ENCODE measurements at places on chromosomes 6 and 20. TPM values are rescaled to one million over a fixed set of nuclear protein-coding genes. Genes with fewer than 3 reads are reported as not detected.
A peak's percentile ranks its signal among the peaks of the same experiment; 100 is the strongest.

DNA sequence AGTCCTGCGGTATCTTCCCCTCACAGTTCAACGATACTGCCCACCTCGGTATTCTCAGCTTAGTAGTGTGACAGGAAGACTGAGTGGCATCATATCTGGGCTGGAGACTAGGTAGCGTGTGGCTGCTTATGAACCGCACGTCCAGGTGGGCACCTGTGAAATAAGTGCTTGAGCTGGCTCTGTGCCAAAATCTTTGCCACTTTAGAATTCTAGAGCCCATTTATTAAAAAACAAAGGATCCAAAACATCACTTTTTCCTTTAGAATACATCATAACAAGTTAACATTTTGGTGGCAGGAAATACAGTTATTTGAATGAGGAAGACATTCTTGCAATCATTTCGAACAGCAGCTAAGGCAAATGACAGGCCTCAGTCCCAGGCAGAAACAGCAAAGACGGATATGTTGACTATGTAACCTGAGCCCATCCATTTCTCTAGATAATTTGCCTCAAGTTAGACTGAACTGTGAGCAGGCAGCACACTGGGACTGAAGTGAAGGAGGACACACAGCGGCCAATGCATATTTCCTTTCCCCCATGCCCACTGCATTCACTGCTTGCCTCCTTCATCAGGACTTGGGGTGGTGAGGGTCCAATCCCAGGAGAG is 136.6 kb downstream of the GMDS start:
- H3K4me3 ChIP-seq: no peak overlapping the region
- no peak for DNase-seq
- H3K27me3 ChIP-seq: no peaks in the 10 kb centered on the region
- no peaks in the 10 kb centered on the region for H3K36me3 ChIP-seq

- no peak overlapping the region for H3K4me3 ChIP-seq
- no peaks in the 10 kb centered on the region for H3K4me1 ChIP-seq
- H3K27ac ChIP-seq: no peak overlapping the region
- DNase-seq: no peak
- H3K36me3 ChIP-seq: no peaks in the 10 kb centered on the region
These were observed 26.7 kb upstream of the MBOAT1 start for GRCh38 chr6:20238688-20239587.

DNA sequence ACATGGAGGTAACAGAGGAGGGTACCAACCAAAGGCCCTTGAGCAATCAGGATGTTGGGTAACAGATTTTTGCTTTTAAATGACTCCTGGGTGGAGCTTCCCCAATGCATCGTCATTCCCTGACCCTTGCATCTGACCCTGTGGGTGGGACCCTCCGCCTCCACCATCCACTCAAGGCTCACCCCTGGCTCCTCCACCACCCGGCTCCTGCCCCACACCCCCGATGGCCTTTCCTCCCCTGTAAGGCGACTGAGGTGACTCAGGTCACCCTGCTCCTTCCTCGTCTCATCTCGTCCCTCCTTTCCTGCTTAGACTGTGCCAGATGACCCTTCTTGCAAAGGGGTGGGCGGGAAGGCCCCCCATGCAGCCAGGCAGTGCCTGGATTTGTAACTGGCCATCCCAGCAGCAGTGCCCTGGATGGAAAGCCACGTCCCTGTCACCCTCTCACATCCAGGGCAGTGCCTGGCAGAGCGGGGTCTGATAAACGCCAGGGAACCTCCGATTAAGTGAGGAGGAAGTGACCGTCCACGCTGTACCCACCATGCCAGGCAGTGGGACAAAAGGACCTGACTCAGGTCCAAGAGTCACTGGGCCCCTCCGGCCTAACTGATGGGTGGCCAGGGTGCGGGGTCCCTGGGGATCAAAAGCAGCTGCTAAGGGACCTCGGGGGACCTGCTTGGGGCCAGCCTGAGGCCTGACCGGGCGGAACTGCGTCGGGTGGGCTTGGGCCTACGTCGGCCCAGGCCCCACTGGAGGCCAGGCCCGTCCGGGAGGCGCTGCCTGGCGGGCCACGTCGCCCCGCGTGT is 624 bp upstream of the NPEPL1 start:
- no peak for DNase-seq
- H3K27ac ChIP-seq: 0 out of 2 replicates have a peak overlapping the region, but pooled peaks have one; percentile 25
- peaks cover 5% of the 10 kb centered on the region for H3K4me1 ChIP-seq
- no peaks in the 10 kb centered on the region for H3K36me3 ChIP-seq
- no peak overlapping the region for H3K4me3 ChIP-seq
- H3K27me3 ChIP-seq: no peaks in the 10 kb centered on the region

- H3K27ac ChIP-seq: no peak overlapping the region
- no peaks in the 10 kb centered on the region for H3K36me3 ChIP-seq
- no peaks in the 10 kb centered on the region for H3K27me3 ChIP-seq
- no peaks in the 10 kb centered on the region for H3K4me1 ChIP-seq
These were observed 336.7 kb downstream of the GJA1 start for GRCh38 chr6:121771937-121772720.

- no peak overlapping the region for H3K27ac ChIP-seq
- no peak for DNase-seq
- no peaks in the 10 kb centered on the region for H3K4me1 ChIP-seq
- no peaks in the 10 kb centered on the region for H3K36me3 ChIP-seq
These were observed 77.7 kb upstream of the SLC22A23 start for GRCh38 chr6:3534599-3534998.

DNA sequence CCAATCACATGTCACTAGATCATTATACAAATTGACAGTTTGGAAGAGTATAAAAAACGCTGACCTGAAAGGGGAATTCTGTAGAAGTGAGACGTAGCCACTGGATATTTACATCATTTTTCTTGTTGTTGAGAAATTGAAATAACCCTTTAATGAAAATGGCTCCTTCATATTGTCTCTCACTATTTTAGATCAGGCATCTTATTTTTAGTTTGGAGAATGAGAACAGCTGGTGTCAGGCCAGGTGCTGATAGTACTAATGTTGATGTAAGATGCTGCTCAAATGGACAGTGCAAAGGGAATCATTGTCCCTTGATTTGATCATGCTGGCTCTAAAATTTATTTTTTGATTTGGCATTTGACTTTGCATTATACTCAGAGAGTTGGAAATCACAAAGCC is 17.4 kb downstream of the NKAIN2 start:
- no peak for DNase-seq
- H3K27ac ChIP-seq: no peak overlapping the region
- no peak overlapping the region for H3K4me3 ChIP-seq
- no peaks in the 10 kb centered on the region for H3K27me3 ChIP-seq
- no peaks in the 10 kb centered on the region for H3K36me3 ChIP-seq

- no peak overlapping the region for H3K27ac ChIP-seq
- peaks cover 5% of the 10 kb centered on the region for H3K4me1 ChIP-seq
- peaks cover 24% of the 10 kb centered on the region for H3K27me3 ChIP-seq
- H3K36me3 ChIP-seq: no peaks in the 10 kb centered on the region
- no peak for DNase-seq
These were observed 1.7 kb downstream of the RSPO3 start for GRCh38 chr6:127120023-127120786.

- H3K27me3 ChIP-seq: peaks cover 3% of the 10 kb centered on the region
- H3K27ac ChIP-seq: no peak overlapping the region
- no peak for DNase-seq
- H3K36me3 ChIP-seq: no peaks in the 10 kb centered on the region
- H3K4me1 ChIP-seq: no peaks in the 10 kb centered on the region
These were observed 21.3 kb downstream of the CDH22 start for GRCh38 chr20:46286977-46287376.

GRCh38 chr6:116221067-116221466 is 32.8 kb downstream of the TSPYL4 start:
- no peak overlapping the region for H3K4me3 ChIP-seq
- no peaks in the 10 kb centered on the region for H3K27me3 ChIP-seq
- H3K36me3 ChIP-seq: peaks cover 2% of the 10 kb centered on the region
- H3K27ac ChIP-seq: no peak overlapping the region
- no peaks in the 10 kb centered on the region for H3K4me1 ChIP-seq

- no peaks in the 10 kb centered on the region for H3K36me3 ChIP-seq
- no peak overlapping the region for H3K4me3 ChIP-seq
- no peaks in the 10 kb centered on the region for H3K4me1 ChIP-seq
- no peaks in the 10 kb centered on the region for H3K27me3 ChIP-seq
These were observed 263.7 kb downstream of the TBX18 start for GRCh38 chr6:84500726-84501125.

DNA sequence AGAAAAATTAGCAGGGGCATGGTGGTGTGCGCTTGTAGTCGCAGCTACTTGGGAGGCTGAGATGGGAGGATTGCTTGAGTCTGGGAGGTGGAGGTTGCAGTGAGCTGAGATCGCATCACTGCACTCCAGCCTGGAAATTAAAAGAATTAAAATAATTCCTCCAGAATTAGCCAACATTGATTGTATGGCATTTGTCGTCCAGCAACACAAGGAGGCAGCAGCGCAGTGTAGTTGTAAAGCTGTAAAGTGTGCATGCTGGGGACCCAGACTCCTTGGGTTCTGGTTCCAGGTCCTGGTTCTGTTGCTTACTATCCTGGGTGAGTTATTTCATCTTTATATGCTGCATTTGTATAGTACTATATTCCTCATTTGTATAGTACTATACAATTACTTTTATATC is 41.4 kb downstream of the PEX7 start:
- H3K4me3 ChIP-seq: no peak overlapping the region
- H3K27ac ChIP-seq: no peak overlapping the region
- DNase-seq: no peak
- no peaks in the 10 kb centered on the region for H3K36me3 ChIP-seq
- H3K4me1 ChIP-seq: no peaks in the 10 kb centered on the region

- no peaks in the 10 kb centered on the region for H3K36me3 ChIP-seq
- H3K4me3 ChIP-seq: no peak overlapping the region
- H3K4me1 ChIP-seq: no peaks in the 10 kb centered on the region
- H3K27me3 ChIP-seq: no peaks in the 10 kb centered on the region
These were observed 374.2 kb downstream of the SMOC2 start for GRCh38 chr6:168815229-168815628.

- no peaks in the 10 kb centered on the region for H3K4me1 ChIP-seq
- H3K36me3 ChIP-seq: no peaks in the 10 kb centered on the region
- no peaks in the 10 kb centered on the region for H3K27me3 ChIP-seq
- H3K27ac ChIP-seq: no peak overlapping the region
- DNase-seq: no peak
These were observed 360.1 kb downstream of the HDGFL1 start for GRCh38 chr6:22929311-22929985.

- no peak overlapping the region for H3K27ac ChIP-seq
- no peaks in the 10 kb centered on the region for H3K4me1 ChIP-seq
- H3K27me3 ChIP-seq: no peaks in the 10 kb centered on the region
- no peak overlapping the region for H3K4me3 ChIP-seq
- no peaks in the 10 kb centered on the region for H3K36me3 ChIP-seq
These were observed 168.6 kb downstream of the NFATC2 start for GRCh38 chr20:51373713-51374455.

DNA sequence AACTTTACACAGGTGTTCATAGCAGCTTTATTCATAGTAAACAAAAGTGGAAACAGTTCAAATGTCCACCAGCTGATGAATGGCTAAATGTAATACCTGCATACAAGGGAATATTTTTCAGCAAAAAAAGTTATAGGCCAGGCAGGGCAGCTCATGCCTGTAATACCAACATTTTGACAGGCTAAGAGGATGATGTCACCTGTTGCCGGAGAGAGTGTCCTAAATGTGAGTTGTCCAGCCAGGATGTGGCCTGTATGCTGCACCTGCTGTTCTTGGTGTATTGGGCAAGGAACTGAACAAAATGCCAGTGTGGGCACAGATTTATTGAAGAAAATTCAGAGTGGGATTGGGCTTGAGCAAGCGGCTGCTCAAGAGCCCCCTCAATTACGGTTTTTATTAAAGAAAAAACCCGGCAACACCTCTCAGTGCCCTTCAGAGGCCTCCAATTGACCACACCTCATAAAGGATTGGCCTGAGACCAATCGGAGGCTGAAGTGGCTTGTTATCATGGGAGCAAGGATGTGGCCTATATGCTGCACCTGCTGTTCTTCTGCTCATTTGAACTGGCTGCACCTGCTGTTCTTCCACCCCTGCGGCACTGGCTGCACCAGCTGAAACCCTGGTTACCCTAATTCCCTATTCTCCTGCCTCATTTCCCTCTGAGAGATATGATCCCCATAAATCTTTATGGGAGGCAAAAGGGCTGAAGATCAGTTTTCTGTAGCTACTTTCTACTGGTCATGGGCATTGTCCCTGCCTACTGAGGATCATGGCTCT is 164.3 kb upstream of the PROKR2 start:
- no peak overlapping the region for H3K4me3 ChIP-seq
- H3K27me3 ChIP-seq: no peaks in the 10 kb centered on the region
- H3K4me1 ChIP-seq: peaks cover 20% of the 10 kb centered on the region
- no peaks in the 10 kb centered on the region for H3K36me3 ChIP-seq
- no peak overlapping the region for H3K27ac ChIP-seq

GRCh38 chr6:157535340-157536222 is 154.6 kb downstream of the ZDHHC14 start:
- H3K27ac ChIP-seq: no peak overlapping the region
- H3K4me3 ChIP-seq: no peak overlapping the region
- peaks cover 8% of the 10 kb centered on the region for H3K4me1 ChIP-seq
- peaks cover 2% of the 10 kb centered on the region for H3K36me3 ChIP-seq
- peak; percentile 71 for DNase-seq

GRCh38 chr6:117740605-117741004 is 65.3 kb downstream of the NUS1 start:
- H3K36me3 ChIP-seq: no peaks in the 10 kb centered on the region
- no peaks in the 10 kb centered on the region for H3K4me1 ChIP-seq
- DNase-seq: no peak
- H3K4me3 ChIP-seq: no peak overlapping the region
- no peaks in the 10 kb centered on the region for H3K27me3 ChIP-seq
- no peak overlapping the region for H3K27ac ChIP-seq

Gene GRM1
- total RNA-seq: not detected

Gene CLPSL2
- total RNA-seq: 1.3 TPM

Gene PTGIS
- total RNA-seq: 0.10 TPM

Gene VWA7
- 2.3 TPM for total RNA-seq
